ENCODE measurements at places on chromosomes 2 and 18.

DNA sequence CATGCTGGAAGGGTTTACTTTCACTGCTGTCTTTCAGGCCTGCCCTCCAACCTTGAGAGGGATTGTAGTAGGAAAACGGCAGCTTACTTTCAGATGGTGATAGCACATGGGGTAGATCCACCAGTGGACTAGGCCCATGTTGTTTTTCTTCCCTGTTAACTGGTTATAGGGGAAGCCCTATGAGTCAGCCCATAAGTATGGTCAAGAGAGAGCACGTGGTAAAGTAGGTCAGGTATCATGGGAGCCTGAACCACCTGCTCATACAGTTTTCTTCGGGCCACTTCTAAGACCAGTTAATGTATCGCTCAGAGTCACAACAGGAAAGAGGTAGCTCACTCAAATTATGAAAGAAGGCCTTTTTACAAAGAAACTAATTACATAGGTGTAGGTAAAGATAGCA is 33.0 kb downstream of the PDK1 start:
- DNase-seq = no peak

DNA sequence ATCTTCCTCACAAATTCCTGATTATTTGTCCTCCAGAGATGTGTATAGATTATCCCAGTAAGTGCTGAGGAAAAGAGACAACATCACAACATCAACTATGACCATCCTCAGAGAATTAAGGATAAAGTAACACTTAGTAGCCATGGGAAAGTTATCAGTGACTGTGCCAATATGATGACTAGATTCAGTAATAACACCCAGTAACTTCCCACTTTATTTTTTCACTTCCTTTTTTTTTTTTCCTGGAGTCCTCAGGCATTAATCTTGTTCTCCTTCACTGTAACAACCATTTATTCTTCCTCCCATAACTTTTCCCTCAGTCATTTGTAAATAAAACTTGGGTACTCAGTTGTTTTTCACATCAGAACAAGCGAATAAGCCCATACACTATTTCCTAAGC is 16.7 kb upstream of the PID1 start:
- no peak for DNase-seq

DNA sequence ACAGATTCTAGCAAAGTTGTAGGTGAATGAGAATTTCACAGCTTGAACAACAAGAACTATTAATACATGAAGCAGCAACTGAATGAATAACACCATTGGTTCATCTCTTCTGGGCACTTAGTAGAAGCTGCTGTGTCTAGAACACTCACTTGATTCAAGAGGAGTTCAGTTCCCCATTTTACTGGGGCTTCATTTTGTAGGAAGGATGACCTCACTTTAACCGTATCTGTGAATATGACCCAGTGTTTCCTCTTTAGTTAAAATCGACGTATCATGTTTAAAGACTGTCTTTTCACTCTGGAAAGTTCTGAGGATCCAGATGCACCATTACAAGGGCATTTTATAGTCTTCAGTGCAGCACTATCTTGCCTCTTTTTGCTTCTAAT is 47.8 kb downstream of the LRRTM1 start:
- DNase-seq = no peak

DNA sequence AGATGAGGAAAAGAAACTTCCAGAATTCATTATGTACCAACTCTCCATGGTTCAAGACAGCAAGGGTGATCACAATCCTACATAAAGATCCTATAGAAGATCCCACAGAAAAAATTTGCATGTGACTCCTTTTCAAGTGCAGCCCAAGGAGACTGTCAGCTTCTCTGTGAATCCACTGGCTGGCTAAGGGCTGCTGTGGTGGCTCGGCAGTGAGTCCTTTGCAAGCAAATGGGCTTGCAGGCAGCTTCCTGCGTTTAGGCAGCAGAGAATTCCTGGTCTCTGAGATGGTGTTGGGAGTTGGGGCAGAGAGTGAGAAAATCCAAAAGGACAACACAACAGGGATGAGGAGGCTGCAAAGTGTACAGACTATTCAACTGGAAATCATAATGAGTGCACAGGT is 43.4 kb downstream of the NABP1 start:
- DNase-seq = no peak

GRCh38 chr2:188292348-188293239 is 920 bp downstream of the GULP1 start:
- DNase-seq = no peak

DNA sequence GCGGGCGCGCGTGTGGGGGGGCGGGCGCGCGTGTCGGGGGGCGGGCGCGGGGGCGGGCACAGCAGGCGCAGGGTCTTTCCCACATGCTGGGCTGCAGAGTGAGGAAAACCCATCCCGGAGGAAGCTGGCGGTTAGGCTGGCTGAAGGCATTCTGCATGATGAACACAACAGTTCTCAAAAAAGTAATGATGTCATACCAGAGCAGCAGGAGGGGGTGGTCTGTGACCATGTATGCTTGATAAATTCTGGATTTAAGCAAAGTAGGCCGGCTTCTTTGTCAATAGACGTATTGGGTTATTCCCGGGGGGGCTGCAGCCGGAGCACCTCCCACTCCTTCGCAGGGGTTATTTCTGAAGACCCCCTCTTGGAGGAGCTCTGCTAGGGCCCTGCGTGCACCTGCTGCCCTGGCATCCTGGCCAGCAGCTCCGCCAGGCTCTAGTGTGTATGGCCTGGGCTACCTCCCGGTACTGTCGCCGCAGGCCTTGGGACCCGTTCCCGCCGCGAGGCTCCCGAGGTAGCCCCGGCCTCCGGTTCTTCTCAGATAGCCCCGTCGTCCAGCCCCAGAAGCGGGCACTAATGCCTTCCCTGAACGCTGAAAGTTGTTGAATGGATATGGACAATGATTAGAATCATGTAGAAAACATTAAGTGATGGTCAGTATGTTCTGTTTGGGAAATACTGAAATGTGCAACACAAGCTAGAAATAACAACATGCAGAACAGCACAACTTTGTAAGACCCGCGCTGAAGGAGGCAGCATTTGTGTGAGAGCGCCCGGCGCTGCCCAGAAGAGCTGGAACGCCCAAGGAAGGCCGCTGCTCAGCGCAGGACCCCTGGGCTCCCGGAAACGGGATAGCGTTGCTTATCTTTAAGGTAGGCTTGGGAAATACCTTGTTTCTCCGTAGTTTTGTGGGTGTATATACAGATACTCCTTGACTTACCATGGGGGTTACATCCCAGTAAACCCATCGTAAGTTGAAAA is 101.4 kb upstream of the RAB6C start:
- no peak for DNase-seq

GRCh38 chr2:176122052-176122682 is 352 bp upstream of the HOXD9 start:
- DNase-seq = no peak

- no peak for DNase-seq
Measured at GRCh38 chr2:124983595-124983994, 958.5 kb downstream of the CNTNAP5 start.

DNA sequence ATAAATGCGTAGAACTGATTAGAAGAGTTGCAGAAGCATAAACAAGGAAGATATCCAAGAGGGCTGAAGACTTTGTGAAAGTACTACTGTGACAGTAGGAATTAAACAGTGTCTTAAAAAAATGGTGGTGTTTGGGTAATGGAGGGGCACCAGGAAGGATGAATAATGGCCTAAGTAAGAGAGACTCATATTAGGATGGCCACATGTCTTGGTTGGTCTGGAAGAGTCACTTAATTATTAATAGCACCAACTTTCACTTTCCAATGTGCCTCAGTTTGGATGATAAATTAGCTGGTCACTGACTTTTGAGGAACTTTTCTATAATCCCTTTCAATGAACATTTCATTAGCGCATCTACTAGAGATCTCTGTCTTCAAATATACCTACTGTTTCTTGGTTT is 372.2 kb downstream of the NYAP2 start:
- DNase-seq = no peak

DNA sequence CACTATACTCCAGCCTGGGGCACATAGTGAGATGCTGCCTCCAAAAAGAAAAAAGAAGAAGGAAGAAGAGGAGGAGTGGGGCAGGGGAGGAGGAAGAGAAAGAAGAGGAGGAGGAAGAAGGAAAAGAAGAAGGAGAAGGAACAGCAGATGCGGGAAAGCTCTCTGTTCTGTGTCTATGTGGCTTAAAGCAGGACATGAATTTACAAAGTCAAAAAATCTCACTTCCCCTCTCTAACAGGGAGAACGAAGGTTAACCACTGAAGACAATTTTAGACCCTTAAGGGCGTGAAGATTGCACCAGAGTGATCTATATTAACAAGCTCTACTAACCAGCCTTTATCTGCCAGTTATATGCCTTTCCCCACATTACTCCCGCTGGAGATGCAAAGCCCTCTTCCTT is 258.9 kb downstream of the METTL4 start:
- no peak for DNase-seq

GRCh38 chr2:217610401-217610814 is 392.4 kb downstream of the TNS1 start:
- peak; percentile 54 for DNase-seq

DNA sequence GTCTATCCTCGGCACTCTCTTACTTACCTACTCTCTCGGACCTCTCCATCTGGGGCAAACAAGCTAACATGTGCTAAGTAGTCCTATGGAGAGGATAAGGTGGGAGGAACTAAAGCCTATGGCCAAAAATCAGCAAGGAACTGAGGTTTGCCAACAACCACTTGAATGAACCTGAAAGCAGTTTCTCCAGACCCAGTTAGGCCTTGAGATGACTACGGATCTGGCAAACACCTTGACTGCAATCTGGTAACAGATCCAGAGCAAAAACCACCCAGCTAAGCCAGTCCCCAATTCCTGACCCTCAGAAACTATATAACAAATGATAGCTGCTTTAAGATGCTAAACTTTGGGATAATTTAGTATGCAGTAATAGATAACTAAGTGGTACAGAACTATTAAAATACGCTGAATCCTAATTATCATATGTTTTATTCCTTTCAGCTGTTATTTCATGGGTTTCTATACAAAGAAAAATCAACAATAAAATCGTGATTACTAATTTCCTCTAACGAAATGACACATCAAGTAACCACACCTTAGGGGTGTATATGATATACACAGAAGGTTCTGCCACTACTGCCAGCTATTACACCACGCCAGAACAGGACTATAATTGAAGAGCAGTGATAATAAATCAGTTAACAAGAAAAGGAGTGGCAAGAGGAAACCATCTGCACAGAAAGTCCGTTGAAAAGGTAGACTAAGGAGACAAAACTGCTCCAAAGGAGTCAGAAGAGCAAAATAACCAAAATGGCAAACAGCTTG is 3.2 kb downstream of the FARSB start:
- DNase-seq = no peak

DNA sequence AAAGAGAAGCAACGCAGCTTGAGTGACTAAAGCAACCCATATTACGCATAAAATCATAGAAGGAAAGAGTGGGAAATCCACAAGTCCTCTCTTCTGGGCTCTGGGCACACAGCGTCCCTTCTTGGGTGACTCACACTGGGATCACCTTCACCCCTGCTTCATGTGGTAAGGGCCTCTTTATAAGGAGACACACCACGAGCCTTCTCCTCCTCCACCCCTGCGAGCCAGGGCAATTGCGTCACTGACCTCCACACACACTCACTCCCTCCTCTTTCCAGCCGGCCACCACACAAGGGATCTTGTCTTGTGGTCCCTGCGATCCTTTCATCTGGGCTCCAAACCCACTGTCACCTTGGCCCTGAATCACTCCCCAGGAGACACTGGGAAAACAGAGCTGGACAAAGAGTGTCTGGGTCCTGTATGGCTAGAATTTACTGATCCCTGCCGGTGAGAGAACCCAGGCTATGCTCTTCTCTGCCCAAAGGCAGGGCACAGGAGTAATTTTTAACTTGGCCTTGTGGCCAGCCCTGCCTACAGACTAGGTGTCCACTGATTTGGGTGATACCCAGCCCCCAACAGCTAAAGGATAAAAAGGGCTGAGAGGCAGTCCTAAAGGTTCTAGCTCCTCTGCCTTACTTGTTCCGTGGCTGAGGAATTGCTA is 35.3 kb downstream of the NHEJ1 start:
- DNase-seq = no peak

- DNase-seq = no peak
Measured at GRCh38 chr2:9178904-9179571, 27.6 kb upstream of the ASAP2 start.

DNA sequence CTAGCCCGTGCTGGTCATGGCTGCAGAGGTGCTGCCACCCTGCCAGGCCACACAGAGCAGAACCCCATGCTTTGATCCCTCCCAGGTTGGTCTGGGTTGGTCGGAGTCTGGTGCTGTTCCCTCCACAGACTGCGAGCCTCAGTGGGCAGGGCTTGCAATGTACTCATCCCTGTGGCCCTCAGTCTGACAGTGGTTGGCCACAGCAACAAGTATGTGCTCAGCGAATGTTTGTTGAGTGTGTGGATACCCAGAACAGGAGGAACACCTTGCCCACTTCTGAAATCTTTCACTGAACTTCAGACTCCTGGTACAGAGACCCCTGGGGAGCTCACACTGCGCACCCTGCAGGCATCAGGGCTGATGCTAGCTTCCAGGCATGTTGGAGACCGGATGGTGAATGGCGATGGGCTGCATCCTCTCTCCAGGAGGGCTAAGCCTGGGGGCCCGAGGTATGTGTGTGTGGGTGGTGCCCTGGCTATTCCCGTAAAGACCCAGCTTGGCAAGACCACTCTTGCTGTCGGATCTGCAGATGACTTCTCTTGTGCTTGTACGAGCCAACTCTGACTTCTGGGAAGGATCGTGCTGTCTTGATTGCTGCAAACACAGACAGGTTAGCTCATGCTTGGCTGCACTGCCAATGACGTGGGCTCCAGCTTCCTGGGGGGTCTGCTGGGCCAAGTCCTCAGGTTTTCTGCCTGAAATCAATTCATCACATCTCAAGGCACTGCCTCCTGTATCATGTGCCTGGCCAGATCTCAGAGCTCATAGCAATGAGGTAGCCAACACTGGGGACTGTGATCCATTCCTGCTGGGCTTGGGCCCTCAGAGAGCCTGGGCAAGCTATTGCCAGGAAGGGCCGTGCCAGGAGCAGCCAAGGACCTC is 43.7 kb downstream of the RHOB start:
- no peak for DNase-seq

- DNase-seq = no peak
Measured at GRCh38 chr2:227462462-227462951, 9.4 kb upstream of the AGFG1 start.

- no peak for DNase-seq
Measured at GRCh38 chr2:207819839-207820784, 50.4 kb upstream of the FZD5 start.

DNA sequence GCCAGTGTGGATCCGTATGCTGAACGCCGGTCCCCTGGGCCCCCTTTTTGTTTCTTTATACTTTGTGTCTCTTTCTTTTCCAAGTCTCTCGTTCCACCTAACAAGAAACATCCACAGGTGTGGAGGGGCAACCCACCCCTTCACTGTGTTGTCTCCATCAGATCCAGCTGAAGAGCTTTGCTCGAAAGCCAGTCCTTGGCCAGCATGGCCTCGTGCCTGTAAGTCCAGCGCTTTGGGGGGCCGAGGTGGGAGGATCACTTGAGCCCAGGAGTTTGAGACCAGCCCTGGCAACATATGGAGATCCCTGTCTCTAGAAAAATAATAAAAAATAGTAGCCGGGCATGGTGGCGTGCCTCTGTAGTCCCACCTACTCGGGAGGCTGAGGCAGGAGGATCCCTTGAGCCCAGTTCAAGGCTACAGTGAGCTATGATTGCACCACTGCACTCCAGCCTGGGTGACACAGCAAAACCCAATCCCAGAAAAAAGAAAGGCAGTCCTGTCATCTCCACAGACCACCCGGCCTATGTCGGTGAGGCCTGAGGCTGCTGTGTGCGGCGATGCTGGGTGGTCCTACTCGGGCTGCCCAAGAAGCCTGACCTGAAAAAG is 3.4 kb upstream of the HSBP1L1 start:
- no peak for DNase-seq

Measured in stimulated activated CD4-positive, alpha-beta T cell treated with anti-CD3 and anti-CD28 coated beads, Interleukin-1b, Interleukin-23, amount 100 ng/mL, for 24 hours (primary cell).